Cortex of kidney (tissue), 1 donor: ENCODE measurements at places on chromosomes 2 and 18.

DNA sequence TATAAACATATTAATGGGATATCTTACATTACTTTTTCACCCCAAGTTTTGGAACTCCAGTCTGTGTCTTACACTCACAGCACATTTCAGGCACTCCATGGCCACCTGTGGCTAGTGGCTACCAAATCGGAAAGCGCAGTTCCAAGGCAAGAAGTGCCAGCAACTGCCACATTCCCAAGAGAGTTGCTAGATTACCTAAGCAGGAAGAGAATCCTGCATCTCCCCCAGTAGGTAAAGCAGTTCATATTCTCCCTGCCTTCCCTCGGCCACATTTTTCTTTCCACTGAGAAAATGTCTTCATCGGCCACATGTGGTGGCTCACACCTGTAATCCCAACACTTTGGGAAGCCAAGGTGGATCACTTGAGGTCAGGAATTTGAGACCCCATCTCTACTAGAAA, 62.8 kb downstream of the MEX3C start:
- DNase-seq: no peak

DNA sequence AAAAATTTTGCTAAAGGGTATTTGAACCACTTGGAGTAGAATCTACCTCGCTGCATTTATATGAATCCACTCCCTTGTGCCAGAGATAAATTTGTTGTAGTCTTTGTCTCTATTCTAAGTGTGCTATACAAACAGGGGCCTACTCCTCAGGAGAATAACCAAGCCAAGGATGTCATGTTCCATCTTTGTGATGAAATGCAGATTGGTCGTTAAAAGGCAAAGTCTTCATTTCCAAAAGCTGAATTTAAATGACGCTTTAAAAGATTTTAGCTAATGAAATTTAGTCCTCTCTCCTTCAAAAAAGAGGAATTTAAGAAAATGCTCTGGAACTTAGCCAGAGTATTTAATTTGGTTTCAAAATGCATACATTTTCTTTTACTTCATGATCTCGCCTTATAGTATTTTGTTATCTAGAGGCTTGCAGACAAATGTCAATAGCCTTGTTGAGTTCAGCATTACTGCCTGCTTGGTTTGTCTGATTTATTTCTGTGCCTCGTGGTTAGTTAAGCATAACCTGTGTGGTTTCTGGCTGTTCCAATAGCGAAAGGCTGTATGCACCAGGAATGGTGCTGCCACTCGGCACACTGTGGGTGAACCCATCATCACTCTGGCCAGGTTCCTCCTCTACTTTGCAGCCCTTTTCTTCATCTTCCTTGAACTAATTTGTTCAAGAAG, 417.6 kb downstream of the ZNF521 start:
- no peak for DNase-seq

DNA sequence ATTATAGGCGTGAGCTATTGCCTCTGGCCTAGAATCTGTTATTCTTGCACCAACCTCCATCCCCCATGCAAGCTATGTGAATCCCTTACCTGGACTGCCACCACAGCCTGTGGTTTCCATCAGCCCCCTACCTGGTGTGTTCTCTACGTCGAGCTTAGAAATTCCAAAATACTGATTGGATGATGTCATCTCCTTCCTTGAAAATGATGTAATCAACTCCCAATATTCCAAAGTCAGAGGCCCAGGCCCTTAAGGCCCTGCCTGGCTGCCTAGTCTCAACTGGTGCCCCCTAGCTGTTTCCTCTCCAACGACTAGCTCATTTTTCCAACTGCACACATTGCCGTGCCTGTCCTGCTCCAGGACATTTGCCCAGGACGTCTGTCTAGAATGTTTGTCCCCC, 41.3 kb upstream of the GBX2 start:
- DNase-seq: no peak

- DNase-seq: no peak
Observed at GRCh38 chr2:151999053-151999452, 99.8 kb downstream of the CACNB4 start.

DNA sequence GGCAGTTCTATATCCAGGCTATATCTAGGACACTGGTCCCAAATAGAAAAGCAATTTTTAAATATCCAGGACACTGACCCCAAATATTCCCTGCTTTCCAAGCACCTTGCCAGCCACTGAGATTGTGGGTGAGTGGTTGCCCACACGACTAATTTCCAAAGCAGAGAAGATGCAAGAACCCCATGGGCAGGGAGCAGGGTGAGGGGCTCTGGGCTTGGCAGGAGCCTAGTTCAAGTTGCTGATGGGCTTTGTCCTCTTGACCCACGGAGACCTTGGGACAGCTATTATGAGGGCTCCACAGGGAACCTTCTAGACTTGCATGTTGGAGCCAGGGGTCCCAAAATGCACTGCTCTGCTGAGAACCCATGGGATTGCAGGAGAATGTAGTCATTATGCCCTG, 146.0 kb upstream of the SMAD2 start:
- no peak for DNase-seq

DNA sequence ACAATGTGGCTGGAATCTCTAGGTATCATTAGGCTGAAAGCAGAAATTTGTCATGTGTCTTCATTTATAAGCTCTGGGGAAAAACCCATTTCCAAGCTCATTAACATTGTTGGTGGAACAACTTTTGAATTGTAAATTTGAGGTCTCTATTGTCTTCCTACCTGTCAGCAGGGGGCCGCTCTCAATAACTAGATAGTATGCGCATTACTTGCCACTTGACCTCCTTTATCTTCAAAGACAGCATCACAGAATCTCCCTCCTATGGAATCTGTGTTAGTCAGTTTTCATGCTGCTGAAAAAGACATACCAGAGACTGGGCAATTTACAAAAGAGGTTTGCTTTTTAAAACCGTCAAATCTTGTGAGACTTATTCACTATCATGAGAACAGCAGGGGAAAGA, 223.1 kb downstream of the CALCRL start:
- DNase-seq: no peak

GRCh38 chr2:175004730-175004979, 526 bp downstream of the CHN1 start:
- DNase-seq: no peak
